Keratinocyte (primary cell): ENCODE measurements at places on chromosomes 4 and X. TPM values are rescaled to one million over a fixed set of nuclear protein-coding genes. Genes with fewer than 3 reads are reported as not detected.

The PCSK1N gene
- polyA plus RNA-seq, result 0.54 to 1.6 TPM (median 1.4 TPM) in 3 replicates

- no peak for DNase-seq
These were observed 81.5 kb downstream of the HUWE1 start for GRCh38 chrX:53605004-53605403.

- DNase-seq, result no peak
These were observed at the start of gene SMPX for GRCh38 chrX:21757960-21758359. Gene SMPX (minus strand): TSS chrX:21758116. CDS start chrX:21754290, 3,826 bp downstream.

DNA sequence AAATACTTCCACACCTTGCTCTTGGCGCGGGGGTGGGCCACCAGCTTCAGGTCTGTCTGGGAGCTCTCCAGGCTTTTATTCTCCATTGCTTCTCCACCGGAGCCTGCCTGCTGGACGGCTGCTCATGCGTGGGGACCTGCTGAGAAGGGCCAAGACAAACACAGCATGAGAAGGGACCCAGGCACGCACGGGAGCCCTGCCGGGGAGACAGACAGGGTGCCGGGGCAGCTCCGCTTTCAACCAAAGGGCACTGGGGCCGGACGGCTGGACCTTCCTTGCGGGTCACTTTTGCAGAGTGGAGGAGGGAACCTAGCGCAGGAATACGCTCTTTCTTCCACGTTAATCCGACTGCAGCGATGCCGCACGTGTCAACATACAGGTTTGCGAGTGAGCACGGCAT lies 10.1 kb downstream of the DHRSX start:
- DNase-seq, result no peak

- no peak for DNase-seq
These were observed 126.0 kb upstream of the RBPJ start for GRCh38 chr4:26194764-26195163.

GRCh38 chr4:99894161-99894997 lies at the start of gene LAMTOR3:
Gene LAMTOR3 (minus strand): TSS chr4:99894427. CDS start chr4:99893963, 464 bp downstream.
- peak; percentile 58 for DNase-seq

- no peak for DNase-seq
These were observed 192.4 kb upstream of the RASGEF1B start for GRCh38 chr4:81664079-81664478.

- DNase-seq, result no peak
These were observed 691.6 kb downstream of the NLGN4X start for GRCh38 chrX:5537098-5537497.

GRCh38 chr4:167537761-167538160 lies 303.5 kb upstream of the SPOCK3 start:
- DNase-seq, result no peak

- no peak for DNase-seq
These were observed 215.2 kb upstream of the PSAPL1 start for GRCh38 chr4:7649741-7650531.
